ENCODE measurements at places on chromosomes 3 and 15. TPM values are rescaled to one million over a fixed set of nuclear protein-coding genes. Genes with fewer than 3 reads are reported as not detected.
A peak's percentile ranks its signal among the peaks of the same experiment; 100 is the strongest.

Gene ACOX2
- total RNA-seq = 0.60 TPM

DNA sequence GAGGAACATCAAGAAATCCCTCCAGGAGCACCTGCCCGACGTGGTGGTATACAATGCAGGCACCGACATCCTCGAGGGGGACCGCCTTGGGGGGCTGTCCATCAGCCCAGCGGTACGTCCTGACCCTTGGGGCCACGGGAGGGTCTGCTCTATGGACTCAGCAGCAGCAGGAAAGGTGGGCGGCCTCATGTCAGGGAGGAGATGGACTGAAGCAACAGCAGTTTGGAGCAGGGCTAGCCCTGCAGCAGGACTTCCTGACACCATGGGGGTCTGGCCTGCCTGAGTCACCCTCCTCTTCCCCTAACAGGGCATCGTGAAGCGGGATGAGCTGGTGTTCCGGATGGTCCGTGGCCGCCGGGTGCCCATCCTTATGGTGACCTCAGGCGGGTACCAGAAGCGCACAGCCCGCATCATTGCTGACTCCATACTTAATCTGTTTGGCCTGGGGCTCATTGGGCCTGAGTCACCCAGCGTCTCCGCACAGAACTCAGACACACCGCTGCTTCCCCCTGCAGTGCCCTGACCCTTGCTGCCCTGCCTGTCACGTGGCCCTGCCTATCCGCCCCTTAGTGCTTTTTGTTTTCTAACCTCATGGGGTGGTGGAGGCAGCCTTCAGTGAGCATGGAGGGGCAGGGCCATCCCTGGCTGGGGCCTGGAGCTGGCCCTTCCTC is 24.2 kb downstream of the HDAC11 start:
- DNase-seq = no peak

- no peak for DNase-seq
Measured at GRCh38 chr15:49558929-49559328, 61.7 kb downstream of the FAM227B start.

DNA sequence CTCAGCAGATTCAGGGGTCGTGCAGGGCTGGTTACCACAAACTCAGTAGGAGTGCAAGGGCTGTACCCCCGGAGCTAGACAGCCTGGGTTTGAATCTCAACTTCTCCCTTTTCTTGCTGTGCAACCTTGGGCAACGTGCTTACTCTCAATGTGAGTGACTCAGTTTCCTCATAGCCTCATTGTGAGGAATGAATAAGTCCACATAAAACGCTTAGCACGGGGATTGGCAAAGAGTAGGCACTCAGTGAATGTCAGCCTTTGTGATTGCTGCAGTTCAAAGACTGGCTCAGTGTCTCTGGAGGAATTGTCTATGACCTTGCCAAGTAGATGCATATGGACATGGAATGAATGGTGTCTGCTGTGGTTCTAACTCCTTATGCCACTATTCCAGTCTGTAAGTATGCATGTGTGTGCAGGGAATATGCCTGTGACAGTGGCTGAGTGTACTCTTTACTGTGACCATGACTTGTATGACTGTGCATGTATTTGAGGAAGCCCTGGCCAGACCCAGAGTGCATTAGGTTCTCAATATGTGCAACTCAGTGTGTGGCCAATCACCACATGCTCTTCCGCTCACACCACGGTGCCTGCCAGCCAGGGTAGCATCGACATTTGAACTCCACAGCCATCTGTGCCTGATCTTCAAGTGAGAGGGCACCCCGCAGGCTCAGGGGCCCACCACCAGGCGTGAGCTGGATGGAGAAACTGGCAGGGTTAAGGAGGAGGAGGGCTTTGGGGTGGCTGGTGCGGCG is 900 bp upstream of the HYAL3 start:
- peak; percentile 48 for DNase-seq

Gene SLC24A5
- total RNA-seq = under 0.01 TPM

DNA sequence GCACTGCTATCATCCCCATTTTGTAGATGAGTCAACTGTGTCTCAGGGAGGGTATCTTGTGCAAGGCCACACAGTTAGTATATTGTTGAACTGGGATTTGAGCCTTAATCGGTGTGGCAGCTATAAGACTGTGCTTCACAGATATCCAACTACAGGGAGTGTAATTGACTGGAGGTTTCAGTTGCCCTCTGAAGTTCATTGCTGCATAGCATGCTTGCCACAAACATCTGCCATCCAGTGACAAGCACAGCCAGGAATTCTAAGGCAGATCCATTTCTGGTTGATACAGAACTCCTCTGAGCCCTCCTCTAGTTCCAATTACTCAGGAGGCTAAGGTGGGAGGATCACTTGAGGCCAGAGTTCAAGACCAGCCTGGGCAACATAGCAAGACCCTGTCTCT is 16.4 kb downstream of the FSD2 start:
- DNase-seq = no peak

All from lung microvascular endothelial cell (primary cell).